ENCODE measurements at places on chromosomes 5 and 9.

DNA sequence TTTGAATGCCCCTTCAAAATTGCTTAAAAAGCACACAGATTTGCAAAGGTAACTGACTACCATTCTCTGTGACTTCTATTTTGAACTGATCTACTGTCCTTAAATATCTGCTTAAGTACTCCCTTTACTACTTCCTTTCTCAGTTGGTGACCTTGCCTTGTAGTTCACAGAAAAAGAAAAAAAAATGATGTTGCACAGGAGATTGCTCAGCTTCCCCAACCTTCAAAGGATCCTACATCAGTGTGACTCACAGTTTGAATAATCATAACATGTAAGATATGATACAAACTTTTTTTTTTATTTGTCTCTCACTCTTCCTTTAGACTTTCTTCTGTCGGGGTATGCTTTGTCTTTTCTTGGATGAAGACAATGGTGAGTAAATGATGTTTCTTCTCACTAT, 1029.6 kb downstream of the CDH12 start:
- no peak for DNase-seq

DNA sequence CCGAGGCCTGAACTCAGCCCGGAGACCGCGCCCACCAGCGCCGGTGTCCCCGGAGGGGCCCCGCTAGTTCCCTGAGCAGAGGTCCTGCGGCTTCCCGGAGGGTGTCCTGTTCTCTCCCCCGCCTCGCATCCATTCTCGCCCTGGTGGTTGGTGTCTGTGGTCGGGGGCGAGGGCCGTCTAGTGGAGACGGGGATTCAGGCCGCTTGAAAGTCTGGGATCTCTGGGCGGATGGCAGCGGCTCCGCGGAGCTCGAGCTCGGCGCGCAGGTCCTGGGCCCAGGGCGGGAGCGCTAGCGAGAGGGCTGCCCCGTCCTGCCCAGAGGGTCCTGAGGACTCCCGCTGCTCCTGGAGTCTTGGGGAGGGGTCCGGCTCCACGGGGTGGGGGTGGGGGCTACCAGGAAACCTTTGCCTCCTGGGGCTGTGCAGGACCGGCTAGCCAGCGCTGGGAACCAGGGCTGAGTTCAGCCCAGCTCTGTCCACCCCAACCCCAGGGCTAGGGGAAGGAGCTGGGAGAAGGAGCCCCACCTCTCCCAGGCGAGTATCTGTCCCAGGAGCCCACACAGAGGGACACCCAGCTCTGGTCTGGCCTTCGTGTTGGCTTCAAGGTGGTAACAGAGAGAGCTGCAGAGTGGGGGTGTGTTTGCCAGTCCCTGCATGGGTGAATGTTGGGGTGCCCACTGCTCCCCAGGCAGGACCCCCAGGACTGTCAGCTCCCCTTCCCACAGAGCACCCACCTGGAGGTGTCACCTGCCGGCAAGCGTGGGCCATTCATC, 4.0 kb downstream of the TOR4A start:
- DNase-seq, result no peak

DNA sequence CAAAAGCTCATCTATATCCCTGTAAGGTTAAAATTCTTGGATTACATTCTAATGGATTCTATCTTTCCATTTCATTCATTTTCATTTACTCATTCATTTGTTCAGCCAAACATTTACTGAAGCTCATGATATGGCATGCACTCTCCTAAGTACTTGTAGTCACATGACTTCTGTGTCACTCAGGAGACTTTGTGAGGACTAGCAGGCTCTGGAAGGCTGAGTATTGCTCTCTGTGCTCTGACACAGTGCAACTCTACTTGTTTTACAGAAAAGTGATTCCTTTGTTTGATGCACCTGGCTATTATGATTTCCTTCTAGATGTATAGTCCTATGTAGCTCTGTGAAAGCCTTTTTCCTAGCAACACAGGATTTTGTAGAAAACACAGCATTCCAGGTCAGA, 53.0 kb downstream of the YIPF5 start:
- no peak for DNase-seq

DNA sequence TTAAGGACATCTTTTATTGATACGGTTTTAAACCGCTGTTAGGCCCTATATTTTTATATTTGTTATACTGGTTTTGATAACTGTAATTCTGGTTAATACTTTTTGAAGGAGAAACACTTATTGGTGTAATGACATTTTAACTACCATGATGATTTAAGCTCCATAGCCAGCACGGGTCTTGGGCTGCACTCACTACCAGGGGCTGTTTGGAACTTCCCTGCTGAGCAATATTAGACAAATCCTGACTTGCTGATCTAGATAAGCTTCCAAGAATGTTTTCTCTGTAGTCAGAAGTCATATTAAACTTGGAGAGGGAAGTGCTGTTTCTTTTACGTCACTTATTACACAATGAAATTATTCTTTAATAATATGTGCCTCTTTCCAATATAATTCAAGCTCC, 540.0 kb upstream of the GRAMD2B start:
- no peak for DNase-seq
